ENCODE measurements at places on chromosomes 1 and 21. TPM values are rescaled to one million over a fixed set of nuclear protein-coding genes. Genes with fewer than 3 reads are reported as not detected.

Gene RUNX3
- polyA plus RNA-seq, result not detected

Gene PLPPR4
- 4.5 TPM for polyA plus RNA-seq

Gene EYA3
- 17.0 TPM for polyA plus RNA-seq

Gene SPATA45
- polyA plus RNA-seq, result not detected

DNA sequence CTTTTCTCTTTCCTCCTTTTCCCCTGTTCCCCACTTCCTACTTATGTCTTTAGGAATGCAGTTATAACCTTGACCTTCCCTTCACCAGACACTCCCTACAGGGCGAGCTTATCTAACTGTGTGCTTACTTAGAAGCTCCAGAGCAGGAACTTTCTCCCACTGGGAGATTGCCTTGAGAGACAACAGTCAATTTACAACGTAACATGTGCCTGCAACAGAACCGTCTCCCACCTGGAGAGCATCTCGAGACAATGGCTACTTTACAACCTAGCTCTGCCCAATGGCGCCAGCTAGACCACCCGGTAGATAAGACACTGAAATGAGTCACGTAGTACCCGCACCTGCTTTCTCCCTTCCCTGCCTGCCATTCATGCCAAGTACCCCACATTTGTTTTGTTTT, 16.7 kb downstream of the HMGN1 start:
- DNase-seq, result no peak

DNA sequence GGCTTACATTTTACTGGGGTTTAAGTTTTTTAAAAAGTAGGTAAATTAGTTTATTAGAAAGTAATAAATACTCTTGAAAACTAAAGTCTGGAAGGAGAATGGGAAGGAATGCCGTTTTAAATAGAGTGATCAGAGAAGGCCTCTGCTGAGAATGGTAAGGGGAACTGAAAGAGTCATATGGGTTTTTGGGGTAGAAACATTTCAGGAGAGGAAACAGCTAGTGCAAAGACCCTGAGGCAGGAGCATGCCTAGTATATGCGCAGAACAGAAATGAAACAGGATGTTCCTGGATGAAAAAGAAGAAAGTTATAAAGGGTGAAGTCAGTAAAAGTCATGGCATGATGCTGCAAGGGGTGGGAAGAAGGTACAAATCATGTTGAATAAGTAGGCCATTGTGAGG, 38.9 kb downstream of the ZC3H11B start:
- DNase-seq, result no peak

GRCh38 chr21:23930565-23930964, 1676.7 kb downstream of the MRPL39 start:
- no peak for DNase-seq

DNA sequence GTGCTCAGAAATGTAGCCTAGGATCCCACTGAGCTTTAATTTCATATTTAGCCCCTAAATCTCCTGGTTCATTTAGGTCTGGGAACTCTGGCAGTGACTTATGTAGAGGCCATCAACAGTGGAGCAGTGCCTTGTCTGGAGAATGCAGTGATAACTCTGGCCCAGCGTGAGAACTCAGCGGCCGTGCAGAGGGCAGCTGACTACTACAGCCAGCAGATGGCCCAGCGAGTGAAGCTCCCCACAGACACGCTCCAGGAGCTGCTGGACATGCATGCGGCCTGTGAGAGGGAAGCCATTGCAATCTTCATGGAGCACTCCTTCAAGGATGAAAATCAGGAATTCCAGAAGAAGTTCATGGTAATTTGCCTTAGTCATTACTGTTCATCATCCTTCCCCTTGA, 17.8 kb downstream of the GBP6 start:
- no peak for DNase-seq

DNA sequence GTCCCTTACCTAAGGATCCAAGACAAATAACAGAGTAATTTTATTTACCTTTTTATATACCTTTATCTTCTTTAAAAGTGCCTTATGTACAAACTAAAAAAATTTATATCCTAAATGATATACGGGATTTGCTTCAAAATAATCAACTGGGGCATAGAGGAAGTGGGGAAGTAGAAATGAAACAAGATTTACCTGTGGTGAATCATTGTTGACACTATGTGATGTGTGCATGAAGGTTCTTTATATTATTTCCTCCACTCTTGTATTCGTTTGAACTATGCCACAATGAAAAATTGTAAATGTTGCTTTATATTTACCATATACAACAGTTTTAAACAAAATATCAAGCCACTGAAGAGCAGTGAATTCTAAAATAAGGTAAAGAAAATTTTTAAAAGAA, 13.0 kb downstream of the RGS7 start:
- no peak for DNase-seq

DNA sequence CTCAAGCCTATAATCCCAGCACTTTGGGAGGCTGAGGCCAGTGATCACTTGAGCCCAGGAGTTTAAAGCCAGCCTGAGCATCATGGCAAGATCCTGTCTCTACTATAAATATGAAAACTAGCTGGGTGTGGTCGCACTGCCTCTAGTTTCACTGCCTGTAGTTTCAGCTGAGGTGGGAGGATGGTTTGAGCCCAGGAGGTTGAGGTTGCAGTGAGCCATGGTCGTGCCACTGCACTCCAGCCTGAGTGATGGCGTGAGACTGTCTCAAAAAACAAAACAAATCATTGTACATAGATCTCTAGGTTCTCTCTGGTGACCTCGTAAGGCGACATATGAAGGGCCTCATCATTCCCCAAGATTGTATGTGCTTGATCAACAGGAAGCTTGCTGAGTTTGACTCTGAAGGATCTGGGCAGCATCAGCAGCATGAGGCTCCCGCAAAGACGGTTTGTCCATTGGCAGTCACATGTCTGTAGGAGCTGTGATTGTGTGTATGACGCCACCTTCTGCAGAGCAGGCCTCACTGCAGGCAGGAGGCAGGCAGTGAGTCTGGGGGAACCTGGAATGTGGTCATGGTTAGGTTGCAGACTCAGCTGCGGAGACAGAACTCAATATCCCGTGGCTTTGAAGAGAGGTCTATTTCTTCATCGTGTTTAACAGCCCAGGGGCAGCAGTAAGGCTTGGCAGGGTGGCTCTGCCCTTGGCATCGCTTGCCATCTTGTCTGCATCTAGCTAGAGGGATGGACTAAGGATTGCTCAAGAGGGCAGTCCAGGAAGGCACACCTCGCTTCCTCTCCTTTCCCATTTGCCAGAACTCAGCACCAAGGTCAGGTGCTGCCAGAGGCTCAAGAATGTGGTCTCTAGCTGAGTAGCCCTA, 14.0 kb downstream of the ATP5PO start:
- no peak for DNase-seq

DNA sequence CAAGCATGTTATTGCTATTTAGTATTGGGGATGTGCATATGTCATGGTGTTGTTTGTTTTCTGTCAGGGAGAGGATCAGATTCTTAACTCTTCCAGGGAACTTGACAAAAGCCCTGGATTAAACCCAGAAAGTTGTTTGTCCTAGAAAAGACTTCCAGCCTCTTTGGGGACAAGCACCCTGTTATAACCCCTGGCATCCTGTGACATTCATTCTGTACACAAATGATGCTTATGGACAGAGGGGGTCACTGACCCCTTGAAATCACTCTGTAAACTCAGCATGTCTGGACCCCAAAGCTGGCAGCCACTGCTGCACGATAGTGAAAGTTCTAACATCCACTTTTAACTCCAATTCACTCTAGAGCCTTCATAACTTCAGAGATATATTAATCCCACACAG, 81.2 kb downstream of the PROX1 start:
- no peak for DNase-seq

DNA sequence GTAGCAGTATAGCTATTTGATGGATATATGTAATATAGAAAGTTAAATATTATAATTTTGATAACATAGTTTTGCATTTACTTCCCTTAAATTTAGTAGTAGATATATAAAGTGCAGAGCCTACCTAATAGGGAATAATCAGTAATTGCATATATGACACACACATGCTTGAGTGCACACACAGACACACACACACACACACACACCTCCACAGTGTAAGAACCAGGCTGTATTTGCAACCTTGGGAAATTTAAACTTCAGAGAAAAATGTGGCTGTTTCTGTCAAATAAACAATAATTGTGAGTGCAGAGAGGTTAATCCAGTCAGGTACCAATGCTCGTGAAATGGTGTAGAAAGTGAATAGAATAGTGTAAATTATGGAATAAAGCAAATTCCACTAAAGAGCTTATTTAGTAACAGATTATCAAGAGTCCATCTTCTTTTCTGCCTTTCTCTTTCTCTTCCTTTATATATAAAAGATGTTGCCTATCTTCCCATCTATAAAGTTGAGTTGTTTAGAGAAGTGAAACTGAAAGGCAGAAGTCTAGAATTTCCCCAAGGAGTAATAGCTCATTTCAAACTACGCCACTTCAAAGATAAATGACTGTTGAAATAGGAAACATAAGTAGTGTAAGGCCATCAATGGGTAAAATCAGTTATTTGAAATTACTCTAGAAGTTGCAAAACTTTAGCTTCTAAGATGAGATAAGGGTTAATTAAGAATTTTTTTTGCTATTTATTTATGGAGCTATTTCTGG, 273.7 kb downstream of the SRGAP2C start:
- DNase-seq, result no peak

GRCh38 chr1:51000651-51001050, 30.6 kb downstream of the CDKN2C start:
- no peak for DNase-seq

- DNase-seq, result no peak
Measured at GRCh38 chr1:198922638-198923430, 284.0 kb downstream of the PTPRC start.

Measured in AG04450 (cell line).